ENCODE measurements at places on chromosomes 1 and 21.

GRCh38 chr1:233086961-233087881 is 136.8 kb downstream of the NTPCR start:
- DNase-seq: no peak

- no peak for DNase-seq
Measured at GRCh38 chr1:56448529-56449300, 130.6 kb downstream of the PLPP3 start.

DNA sequence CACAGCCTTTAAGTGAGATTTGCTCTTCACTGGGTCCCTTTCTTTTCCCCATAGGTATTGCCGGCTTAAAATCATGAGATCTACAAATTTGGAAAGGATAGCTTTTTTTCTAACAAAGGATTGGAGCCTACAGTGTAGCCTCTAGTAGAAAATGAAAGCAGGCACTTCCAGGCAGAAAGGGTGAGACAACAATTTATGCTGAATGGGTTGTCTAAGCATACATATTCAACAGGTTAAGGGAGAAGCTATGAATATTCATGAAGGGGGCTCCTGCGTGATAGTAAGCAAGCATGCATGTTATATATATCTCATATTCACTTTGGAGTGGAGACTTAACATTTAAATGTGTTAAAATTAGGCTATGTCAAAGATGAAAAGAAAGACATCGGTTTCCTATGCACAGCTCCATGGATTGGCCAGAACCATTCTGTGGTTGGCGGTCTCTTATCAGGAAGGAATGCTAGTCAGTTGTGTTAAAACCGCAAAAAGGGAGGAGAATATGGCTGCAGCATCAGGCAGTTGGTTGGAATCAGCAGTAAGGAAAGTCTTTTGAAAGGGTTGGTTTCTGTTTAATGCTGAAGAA is 66.0 kb downstream of the VCAM1 start:
- DNase-seq: peak; percentile 69

DNA sequence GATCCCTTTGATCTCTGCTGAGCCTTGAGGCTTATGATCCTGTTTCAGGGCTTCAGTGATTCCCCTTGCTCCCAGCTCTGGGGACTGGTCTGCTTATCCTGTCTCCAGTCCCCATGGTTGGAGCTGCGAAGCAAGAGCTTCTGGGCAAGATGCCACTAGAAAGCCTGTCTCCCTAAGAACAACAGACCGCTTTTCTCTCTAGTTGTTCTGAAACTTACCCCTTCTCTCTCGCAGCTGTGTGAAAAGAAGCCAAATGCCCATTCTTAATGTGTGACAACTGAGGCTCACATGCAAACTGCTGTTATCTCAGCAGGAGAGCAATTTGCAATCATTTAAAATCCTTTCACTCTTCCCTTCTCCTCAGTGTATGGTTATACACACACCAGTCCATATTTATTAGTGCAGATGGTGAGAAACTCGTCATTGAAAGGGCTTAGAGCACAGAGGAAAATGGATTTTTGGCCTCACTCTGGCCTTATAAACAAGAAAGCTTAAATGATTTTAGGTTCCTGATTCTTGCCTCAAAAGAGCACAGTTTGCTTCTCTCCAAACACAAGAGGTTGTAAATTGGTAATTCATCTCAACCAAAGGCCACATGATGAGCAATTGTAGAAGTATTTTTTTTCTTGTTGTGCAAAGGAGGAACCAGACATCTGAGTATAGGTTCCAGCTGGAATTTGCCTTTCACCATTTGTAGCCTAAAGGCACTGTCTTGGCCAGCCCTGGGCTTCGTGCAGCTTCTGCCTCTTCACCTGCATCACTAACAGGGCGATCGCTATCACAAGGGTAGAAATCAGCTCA is 179.2 kb upstream of the LMO4 start:
- peak; percentile 19 for DNase-seq

- DNase-seq: no peak
Measured at GRCh38 chr1:38028671-38029070, 16.1 kb downstream of the UTP11 start.

DNA sequence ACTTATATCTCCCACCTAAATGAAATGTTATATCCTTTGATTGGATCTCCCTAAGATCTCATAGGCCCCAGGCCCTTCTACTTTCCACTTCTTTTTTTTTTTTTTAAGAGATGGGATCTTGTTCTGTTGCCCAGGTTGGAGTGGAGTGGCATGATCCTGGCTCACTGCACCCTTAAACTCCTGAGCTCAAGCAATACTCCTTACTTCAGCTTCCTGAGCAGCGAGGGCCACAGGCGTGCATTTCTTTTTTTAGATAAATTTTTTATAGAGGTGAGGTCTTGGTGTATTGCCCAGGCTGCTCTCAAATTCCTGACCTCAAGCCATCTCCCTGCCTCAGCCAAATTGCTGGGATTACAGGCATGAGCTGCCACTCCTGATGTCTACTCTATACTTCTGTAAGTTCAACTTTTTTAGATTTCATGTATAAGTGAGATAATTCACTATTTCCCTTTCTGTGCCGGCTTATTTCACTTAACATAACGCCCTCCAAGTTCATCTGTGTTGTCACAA is 987.5 kb upstream of the NCAM2 start:
- no peak for DNase-seq

GRCh38 chr1:27136998-27137542 is 17.9 kb downstream of the SLC9A1 start:
- no peak for DNase-seq

DNA sequence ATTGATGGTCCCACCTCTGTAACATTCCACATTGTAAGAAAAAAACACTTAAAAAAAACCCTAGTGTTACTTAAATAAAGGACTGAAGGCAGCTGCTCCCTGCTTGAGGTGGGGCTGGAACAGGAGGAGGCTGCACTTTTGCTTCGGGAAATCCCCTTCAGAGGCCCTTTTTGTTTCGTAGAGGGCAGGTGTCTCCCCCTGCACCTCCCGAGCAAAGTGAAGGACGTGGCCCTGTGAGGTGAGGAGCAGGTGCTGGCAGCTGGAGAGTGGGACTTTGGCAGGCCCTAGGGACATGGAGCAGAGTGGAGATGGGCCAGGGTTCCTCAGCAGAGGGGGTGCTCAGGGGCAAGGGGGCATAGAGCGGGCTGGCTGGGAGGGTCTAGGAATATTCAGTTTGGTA is 33.4 kb upstream of the WNT4 start:
- no peak for DNase-seq

- DNase-seq: no peak
Measured at GRCh38 chr1:37622131-37622530, 12.6 kb downstream of the RSPO1 start.

DNA sequence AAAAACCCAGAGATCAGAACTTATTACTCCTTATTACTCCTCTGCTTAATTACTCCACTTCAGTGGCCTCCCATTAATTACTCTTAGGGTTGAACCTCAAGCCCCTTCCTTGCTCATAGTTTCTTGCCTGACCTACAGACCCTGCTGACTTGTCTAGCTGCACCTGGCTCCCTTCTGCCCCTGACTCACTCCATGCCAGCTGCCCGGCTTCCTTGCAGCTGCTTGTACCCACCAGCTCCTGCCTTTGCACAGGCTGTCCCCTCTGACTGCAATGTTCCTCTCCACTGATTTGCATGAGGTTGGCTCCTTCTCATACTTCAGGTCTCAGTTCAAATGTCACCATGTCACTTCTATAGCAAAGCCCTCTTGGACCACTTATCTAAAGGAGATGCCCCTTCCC is 1.9 kb upstream of the PTPRU start:
- no peak for DNase-seq

GRCh38 chr1:228276174-228276831 is 68.5 kb downstream of the OBSCN start:
- DNase-seq: no peak

DNA sequence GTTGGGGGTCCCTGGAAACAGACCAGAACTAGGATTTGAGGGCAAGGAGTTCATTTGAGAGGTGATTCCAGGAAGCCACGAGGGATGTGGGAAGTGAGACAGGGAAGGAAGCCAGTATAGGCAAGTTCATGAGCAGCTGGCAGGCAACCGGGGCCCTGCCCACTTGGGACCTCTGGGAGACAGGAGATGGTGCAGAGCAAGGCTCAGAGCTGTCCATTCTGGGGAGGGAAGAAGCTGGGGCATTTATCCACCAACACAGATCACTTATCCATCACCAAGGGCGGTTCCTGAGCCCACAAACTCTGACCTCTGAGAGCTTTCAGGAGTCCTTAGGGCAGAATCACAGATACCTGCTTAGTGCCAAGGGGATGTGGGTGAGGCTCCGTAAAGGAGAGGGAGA is 16.8 kb downstream of the EDN2 start:
- no peak for DNase-seq

GRCh38 chr1:206719169-206719839 is 34.6 kb downstream of the MAPKAPK2 start:
- no peak for DNase-seq
